ENCODE measurements at places on chromosomes 3 and 15.

- DNase-seq, result no peak
These were observed 79.5 kb downstream of the SEMA6D start for GRCh38 chr15:47796830-47797229.

DNA sequence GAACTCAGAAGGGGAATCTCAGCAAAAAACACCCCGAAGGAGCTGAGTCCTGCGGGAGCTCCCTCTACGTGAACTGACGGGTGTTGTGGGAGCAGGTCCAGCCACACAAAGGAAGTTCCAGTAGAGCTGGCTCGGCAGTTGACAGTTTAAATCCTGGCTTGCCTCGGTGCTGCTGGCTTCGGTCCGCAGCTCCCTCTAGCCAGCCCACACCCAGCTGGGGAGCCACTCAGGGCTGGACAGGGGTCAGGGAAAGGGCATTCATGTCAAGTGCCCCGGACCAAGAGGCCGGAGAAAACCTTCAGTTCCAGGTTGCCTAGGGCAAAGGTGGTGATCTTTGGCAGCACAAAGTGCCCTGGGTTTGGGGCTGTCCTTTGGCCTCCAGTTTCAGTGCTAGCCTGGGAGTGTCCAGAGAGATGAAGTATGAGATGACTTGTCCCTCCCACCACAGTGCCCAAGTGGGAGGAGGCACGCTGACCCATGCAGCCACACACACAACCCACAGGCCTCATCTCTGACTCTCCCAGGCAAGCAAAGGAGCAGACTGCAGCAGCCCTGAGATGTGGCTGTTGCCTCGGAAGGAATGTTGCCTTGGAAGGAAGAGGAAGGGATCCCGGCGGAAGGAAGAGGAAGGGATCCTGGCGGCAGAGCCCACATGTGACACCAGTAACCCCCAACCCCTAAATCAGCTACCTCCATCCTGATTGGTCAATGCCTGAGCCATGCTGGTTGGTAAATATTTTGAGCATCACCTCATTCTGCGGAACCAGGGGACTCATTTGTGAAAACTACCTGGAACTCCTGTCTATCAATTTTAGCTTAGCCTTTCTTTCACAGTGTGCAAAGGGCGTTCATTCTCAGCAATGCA, 13.9 kb upstream of the ANPEP start:
- DNase-seq, result peak; percentile 62

GRCh38 chr15:57190208-57190607, 186.1 kb upstream of the CGNL1 start:
- DNase-seq, result no peak

- no peak for DNase-seq
These were observed 143.5 kb upstream of the TPM1 start for GRCh38 chr15:62899090-62899493.

GRCh38 chr15:49032601-49033145, 13.6 kb downstream of the SECISBP2L start:
- no peak for DNase-seq

GRCh38 chr3:134600685-134601463, 49.9 kb downstream of the KY start:
- peak; percentile 61 for DNase-seq

GRCh38 chr3:95217661-95218060, 1154.8 kb downstream of the NSUN3 start:
- DNase-seq, result no peak

GRCh38 chr3:186035277-186035676, 73.6 kb downstream of the ETV5 start:
- no peak for DNase-seq

GRCh38 chr3:197151580-197151979, 122.0 kb upstream of the MELTF start:
- DNase-seq, result peak; percentile 60

DNA sequence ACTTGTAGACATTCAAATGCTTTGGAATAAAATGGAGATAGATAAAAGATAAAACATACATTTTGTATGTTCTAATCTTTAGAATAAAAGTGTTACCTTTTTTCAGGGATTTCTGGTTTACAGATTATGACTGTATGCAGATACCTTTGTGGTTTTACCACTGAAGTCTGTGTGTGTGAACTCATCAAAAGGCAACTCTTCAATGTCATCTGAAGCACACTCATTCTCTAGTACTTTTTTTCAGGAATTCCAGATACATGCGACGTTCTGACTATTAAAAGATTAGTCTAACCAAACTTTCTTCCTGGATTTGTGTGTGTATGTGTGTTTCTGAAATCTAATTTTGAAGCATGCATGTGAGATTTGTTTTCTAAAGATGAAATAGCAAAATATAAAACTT, 188.6 kb downstream of the NLGN1 start:
- DNase-seq, result peak; percentile 4

GRCh38 chr3:44887101-44887500, 12.7 kb downstream of the TGM4 start:
- no peak for DNase-seq

GRCh38 chr3:72041076-72041475, 256.1 kb upstream of the PROK2 start:
- no peak for DNase-seq

DNA sequence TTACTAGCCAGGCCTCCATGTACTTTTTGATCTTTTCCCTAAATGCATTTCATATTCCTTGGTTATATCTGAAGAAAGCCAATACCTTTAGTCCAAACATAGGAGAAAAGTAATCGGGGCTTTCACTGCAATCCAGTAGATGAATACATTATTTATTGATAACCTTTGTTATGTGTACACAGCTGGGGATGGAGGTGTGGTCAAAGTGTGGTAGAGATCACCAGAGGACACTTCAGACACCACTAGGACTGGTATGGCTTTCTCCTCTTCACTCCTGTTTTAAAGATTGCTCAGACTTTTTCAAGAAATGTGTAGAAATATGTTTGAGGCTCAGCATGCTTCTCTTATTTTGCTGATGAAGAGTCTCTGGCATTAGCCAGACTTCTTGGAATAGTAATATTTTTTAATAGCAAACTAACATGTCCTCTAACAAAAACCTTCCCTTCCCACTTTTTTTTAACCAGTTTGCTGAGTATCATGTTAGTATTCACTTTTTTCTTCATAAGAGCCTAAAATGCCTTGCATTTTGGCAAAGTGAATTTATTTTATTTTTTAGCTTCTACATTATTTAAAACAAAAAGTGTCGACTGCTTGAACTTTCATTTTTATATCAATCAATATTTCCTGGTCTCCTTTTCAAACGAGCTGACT, 65.6 kb upstream of the MBNL1 start:
- DNase-seq, result peak; percentile 24

- DNase-seq, result peak; percentile 72
These were observed 165.8 kb downstream of the MECOM start for GRCh38 chr3:169497567-169498257.

DNA sequence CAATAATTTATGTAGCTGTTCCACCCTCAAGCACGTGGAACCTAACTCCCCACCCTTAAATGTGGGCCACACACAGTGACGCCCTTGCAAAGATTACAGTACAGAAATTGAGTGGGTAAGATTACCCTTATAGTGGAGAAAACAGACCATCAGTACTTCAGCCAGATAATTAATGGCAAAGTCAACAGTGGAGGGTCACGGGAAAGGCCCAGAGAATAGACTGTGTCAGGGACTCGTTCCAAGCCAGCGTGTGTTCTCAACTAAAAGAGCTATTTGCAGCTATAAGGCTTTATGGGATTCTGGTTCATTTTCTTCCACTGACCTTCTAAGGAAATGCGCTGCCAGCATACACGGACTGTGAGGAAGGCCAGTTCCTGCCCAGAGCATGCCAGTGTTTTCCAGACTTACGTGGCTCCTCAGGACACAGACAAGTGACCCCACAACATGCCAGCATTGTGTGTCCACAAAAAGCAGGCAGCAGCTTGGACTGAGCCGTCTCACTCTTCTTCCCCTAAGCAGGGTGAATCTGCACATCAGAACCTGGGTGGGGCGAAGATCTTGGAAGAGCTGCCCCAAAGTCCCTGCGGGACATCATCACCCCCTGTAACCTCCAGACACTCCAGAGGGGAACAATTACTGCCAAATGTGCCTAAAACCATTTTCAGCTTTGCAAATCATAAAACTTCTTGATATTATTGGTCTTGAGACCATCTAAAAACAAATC, 428.5 kb downstream of the OCA2 start:
- DNase-seq, result no peak

GRCh38 chr15:100330629-100331215, 11.1 kb downstream of the ADAMTS17 start:
- no peak for DNase-seq

GRCh38 chr15:70781236-70781635, 17.9 kb upstream of the UACA start:
- DNase-seq, result peak; percentile 52

GRCh38 chr15:80492409-80492808, 88.2 kb downstream of the ARNT2 start:
- DNase-seq, result no peak

GRCh38 chr3:128434524-128434923, 32.2 kb downstream of the DNAJB8 start:
- no peak for DNase-seq

GRCh38 chr3:127495821-127496655, 94.5 kb downstream of the TPRA1 start:
- no peak for DNase-seq

DNA sequence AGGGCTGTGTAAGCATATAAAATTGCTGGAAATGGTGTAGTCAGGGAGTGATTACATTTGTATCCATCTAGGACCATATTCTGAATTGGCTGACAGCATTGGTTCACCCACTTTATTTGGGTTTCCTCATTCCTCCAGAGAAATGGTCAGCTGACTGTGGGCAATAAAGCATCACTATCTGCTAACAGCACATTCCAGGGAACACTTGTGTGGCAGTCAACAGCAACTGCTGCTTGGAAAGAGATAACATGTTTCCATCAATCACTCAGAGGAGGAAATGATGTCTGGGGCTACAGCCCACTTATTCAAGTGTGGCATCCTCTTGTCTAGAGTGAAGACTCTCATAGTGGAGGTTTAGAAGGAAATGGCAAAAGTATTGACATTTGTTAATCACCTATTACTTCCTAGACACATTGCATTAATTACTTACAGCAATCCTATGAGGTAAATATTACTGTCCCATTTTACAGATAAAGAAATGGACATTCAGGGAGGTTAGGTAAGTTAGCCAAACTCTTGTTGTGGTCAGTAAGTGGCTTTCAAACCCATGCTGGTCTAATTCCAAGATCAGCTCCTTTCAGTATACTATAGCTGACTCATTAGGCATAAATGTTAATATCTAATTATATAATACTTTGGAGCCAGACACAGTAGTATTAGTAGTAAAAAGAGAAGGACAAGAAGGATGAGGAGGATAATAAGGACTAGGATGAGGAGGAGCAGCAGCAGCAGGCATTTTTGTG, 247.8 kb downstream of the ALCAM start:
- DNase-seq, result peak; percentile 45

- DNase-seq, result peak; percentile 17
These were observed 20.2 kb downstream of the SIN3A start for GRCh38 chr15:75431270-75431669.

DNA sequence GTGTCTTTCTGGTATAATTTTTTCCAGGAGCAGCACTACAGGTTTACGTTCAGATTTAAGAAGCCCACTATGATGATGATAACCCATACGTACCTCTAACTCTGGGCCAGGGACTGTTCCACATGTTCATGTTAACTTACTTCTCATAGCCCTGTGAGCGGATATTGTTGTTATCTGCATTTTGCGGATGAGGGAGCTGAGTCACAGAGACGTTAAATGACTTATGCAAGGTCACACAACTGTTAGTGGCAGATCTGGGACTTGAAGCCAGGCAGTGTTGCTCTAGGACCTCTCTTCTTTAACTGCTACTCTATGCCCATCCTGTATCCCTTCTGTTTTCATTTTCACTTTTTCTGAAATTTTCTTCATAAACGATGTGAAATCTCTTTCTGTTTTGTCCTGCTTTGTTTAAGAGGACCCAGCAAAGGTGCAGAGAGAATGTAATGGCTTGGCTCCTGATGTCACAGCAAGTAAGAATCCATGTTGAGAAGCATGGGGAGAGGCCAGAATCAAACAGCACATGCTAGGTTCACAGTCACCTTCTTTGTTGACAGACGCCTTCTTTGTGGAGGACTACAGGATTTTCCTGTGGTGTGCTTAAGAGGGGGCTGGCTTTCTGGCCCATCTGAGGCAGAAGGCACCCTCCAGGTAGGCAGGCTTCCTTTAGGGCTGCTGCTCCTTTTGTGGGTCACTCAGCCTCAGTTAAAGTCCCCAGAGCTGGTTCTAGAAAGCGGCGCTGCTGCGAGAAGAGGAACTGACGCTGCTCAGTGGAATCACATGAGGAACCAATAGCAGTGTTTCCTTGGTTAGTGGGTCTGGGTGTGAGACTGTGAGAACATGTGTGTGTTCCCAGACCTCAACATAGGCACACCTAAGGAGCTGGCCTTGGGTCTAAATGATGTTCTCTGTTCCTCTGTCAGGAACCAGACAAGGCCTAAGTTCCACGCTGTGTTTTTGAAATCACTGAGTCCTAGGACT, 121.6 kb downstream of the TMEM108 start:
- no peak for DNase-seq

- peak; percentile 43 for DNase-seq
These were observed 397.5 kb downstream of the ZIC4 start for GRCh38 chr3:147008886-147009285.

- no peak for DNase-seq
These were observed 111.4 kb downstream of the OPA1 start for GRCh38 chr3:193704431-193704830.

- peak; percentile 65 for DNase-seq
These were observed 52.7 kb downstream of the RBMS3 start for GRCh38 chr3:29333576-29333975.

GRCh38 chr15:27686369-27686768, 412.7 kb downstream of the OCA2 start:
- DNase-seq, result peak; percentile 80

- DNase-seq, result no peak
These were observed 580 bp upstream of the MAGEF1 start for GRCh38 chr3:184712248-184713039.

DNA sequence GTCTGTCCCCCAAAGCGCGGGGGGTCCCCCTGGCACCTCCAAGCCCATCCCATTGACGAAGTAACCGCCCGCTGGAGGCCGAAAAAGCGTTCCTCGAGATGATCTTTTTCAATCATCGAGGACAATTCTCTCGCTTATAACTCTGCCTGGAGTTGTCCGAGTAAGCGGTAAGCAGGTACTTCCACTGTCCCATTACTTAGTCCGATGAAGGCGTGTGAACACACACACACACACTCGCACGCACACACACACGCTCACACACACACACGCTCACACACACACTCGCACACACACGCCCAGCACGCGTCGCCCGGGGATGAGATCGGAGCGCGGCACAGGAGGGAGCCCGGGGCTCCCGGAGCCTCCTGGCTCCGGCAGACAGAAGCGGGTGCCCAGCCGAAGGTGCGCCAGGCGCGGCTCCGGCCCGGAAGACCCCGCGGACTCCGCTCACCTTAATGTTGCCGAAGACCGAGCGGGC, 430 bp downstream of the SLCO2A1 start:
- DNase-seq, result peak; percentile 29

- peak; percentile 98 for DNase-seq
These were observed 17.0 kb downstream of the TGM5 start for GRCh38 chr15:43249699-43250203.

GRCh38 chr3:147141516-147142288, 264.6 kb downstream of the ZIC4 start:
- DNase-seq, result no peak

Data from fibroblast of skin of back (primary cell).